ENCODE measurements at places on chromosomes 1 and 21.

DNA sequence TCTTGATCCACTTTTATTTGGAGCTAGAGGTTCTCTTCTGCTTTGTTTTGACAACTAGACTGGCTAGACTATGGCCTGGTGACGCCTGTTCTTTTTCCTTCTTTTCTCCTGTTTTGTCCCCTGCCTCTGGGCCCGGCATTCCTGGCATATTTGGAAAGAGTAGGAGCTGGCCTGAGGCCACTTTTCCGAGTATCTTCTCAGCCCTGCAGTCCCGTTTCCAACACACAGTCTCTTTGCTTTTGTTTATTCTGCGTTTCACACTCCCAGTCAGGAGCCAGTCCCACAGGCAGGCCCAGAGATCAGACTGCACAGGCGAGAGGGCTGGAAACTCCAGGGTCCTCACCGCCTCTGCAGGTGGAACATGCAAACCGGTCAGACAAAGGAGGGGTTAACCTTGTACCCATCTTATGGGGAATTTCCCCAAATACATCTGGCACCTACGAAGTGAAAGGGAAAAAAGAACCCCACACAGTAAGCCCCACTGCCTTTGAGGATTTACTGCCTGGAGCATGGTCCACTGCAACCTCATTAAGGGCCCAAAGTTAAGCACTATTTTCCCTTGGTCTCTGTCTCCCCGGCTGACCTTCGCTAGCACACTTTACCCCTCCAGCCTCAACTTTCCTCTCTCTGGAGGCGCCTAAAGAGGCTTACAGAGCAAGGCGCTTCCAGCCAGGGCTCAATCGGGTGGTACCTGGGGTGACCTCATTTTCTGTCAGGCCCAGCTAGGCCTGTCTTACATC is 141.1 kb downstream of the TOMM20 start:
- peak; percentile 45 for DNase-seq

- no peak for DNase-seq
Observed at GRCh38 chr1:52427152-52427551, 22.8 kb downstream of the PRPF38A start.

DNA sequence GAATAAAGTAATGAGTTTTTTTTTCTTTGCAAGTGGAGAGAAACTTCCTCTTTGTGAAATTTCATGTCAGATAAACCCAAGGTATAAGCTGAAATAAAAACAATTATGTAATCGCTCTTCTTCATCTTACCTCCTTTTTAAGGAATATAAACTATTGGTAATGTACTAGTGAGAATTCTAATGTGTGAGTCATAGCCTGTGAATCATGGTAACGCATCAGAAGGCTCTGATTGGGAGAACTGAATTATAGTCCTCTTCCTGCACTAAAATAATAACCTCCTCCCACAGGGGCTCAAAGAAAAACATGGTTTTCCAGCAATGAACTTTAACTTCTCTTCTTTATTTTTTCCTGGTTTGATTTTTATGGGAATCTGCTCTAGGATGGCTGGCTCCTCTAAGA is 57.1 kb upstream of the COX20 start:
- no peak for DNase-seq

- no peak for DNase-seq
Observed at GRCh38 chr1:176521211-176521610, 58.2 kb downstream of the PAPPA2 start.

- DNase-seq = no peak
Observed at GRCh38 chr1:235588916-235589515, 60.6 kb downstream of the GNG4 start.
